SJCRH30 (cell line): ENCODE measurements at places on chromosomes 2 and 18. TPM values are rescaled to one million over a fixed set of nuclear protein-coding genes. Genes with fewer than 3 reads are reported as not detected.

Gene SGO2
- total RNA-seq: 43.9 and 50.3 TPM in 2 replicates

Gene TMEM182
- 6.7 and 7.5 TPM in 2 replicates for total RNA-seq

Gene METTL21A
- total RNA-seq: 20.6 and 26.5 TPM in 2 replicates

- no peak overlapping the region for H3K27ac ChIP-seq
- 0 out of 2 replicates have a peak, but pooled peaks cover 4% of the 10 kb centered on the region for H3K4me1 ChIP-seq
- peak; percentile 23 for DNase-seq
- peak overlapping the region; percentile 91 for H3K4me3 ChIP-seq
- no peaks in the 10 kb centered on the region for H3K36me3 ChIP-seq
- H3K27me3 ChIP-seq: no peaks in the 10 kb centered on the region
Observed at GRCh38 chr2:169828141-169828811, 1.0 kb downstream of the UBR3 start.

DNA sequence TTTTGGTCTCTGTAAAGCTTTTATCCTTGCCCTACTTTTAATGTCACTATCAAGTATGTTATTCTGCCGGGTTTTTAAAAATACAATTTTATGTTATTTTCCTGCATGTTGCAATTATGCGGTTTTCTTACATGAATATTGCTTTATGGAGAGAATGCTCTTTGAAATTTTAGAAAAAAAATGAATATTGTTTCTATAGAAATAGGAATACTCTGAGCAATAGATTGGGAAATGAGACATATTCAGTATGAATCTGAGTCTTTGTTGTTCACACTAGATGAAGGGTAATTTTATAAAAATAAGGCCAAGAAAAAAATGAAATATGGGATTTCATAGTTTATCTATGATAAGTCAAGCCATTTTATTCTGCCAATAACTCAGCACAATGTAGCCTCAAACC is 142.2 kb upstream of the DTNA start:
- H3K27me3 ChIP-seq: no peaks in the 10 kb centered on the region
- no peaks in the 10 kb centered on the region for H3K36me3 ChIP-seq

DNA sequence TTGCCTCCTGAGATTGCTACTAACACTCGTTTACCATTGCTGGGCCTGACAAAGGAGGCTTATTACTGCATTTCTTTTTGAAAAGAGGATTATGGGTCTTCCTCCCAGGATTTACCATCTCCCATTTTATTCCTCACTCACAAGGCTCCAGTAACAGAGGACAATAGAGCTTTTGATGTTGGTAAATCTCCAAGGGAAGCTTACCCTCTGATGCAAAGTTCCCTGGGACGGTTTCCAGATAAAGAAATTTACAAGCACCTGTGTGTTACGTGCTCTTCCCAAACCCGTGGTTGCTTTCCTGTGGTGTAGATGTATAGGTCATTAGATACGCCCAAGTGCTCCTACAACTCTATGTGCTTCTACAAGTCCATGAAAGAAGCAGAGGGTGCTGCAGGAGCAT is 17.1 kb downstream of the VSNL1 start:
- no peaks in the 10 kb centered on the region for H3K27me3 ChIP-seq
- no peak overlapping the region for H3K27ac ChIP-seq
- no peak overlapping the region for H3K4me3 ChIP-seq
- no peaks in the 10 kb centered on the region for H3K4me1 ChIP-seq
- H3K36me3 ChIP-seq: no peaks in the 10 kb centered on the region

DNA sequence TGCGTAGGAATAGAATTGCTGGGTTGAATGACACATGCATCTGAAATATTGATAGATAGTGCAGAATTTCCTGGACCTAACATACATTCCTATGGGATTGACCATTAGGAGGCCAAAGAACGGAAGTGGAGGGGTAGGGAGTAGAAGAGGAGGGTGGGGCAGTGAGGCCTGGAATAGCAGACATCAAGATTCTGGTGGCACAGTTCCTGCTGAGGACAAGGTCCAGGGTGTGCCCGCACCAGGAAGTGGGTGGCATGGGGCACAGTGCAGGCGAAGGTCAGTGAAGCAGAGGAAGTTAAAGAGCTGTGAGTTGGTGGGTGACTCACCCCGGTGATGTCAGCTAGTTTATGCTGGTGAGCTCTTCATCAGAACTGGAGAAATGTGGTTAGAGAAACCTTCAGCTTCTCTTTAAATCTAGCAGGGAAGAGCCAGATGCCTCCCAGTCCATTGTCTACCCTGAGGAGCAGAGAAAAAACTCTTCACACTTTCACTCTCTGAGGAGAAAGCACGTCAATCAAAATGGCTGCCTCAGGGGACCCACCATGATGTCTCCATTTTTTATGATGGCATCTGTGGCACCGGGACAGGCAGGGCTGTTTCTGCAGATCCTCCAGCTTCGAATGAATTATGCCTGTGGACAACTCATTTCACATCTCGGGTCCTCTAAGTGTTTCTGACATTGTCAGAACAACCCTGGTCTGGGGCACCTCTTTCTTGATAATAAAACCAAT is 55.9 kb upstream of the CTLA4 start:
- peak overlapping the region; percentile 54 for H3K27ac ChIP-seq
- DNase-seq: peak; percentile 48
- no peak overlapping the region for H3K4me3 ChIP-seq
- peaks cover 56% of the 10 kb centered on the region for H3K4me1 ChIP-seq
- no peaks in the 10 kb centered on the region for H3K36me3 ChIP-seq
- no peaks in the 10 kb centered on the region for H3K27me3 ChIP-seq

- no peak for DNase-seq
- H3K4me1 ChIP-seq: no peaks in the 10 kb centered on the region
- no peaks in the 10 kb centered on the region; the same call in 1 of the 2 replicates for H3K36me3 ChIP-seq
- no peak overlapping the region for H3K27ac ChIP-seq
- H3K4me3 ChIP-seq: no peak overlapping the region
Observed at GRCh38 chr2:43787895-43788294, 14.1 kb downstream of the DYNC2LI1 start.
